Stimulated activated CD4-positive, alpha-beta T cell treated with anti-CD3 and anti-CD28 coated beads, Interleukin-1b, Interleukin-23, amount 100 ng/mL, for 4 hours (primary cell): ENCODE measurements at places on chromosomes 6 and 20.
A peak's percentile ranks its signal among the peaks of the same experiment; 100 is the strongest.

GRCh38 chr6:45423824-45424450 lies 46.2 kb upstream of the SUPT3H start:
- DNase-seq = peak; percentile 9

DNA sequence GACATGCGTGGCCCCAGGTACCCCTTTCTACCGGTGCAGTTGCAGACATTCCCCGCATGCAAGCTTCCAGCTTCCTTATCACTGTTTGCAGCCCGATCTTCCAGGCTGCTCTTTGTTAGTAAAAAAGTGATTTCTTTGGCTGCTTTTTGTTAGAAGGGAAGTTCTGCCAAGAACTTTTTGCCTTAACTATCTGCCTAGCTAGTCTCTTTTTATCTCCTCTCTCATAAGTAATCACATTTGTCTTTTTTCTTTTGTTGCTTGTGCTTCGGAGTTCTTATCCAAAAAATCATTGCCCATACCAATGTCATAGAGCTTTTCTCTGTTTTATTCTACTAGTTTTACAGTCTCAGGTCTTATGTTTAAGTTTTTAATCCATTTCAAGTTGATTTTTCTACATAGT lies 20.3 kb downstream of the FAM162B start:
- no peak for DNase-seq

DNA sequence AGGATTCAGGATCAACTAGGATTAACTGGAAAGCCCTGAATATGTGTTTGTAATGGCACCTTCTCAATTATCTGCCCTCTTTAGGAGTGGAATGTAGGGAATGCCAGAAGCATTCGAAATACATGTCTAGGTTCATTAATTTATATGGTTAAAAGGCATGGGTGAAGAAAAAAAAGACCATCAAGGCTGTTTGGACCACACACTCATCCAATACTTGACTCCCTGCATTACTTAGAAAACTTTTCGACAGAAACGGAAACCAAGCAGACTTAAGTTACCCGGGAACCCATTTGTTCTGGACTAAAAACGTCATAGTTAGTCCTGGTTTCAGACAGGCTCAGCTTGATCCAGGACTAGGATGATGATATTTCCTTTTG lies 33.2 kb downstream of the SLC2A10 start:
- no peak for DNase-seq

- no peak for DNase-seq
Observed at GRCh38 chr6:37515712-37516075, 16.0 kb upstream of the CCDC167 start.

DNA sequence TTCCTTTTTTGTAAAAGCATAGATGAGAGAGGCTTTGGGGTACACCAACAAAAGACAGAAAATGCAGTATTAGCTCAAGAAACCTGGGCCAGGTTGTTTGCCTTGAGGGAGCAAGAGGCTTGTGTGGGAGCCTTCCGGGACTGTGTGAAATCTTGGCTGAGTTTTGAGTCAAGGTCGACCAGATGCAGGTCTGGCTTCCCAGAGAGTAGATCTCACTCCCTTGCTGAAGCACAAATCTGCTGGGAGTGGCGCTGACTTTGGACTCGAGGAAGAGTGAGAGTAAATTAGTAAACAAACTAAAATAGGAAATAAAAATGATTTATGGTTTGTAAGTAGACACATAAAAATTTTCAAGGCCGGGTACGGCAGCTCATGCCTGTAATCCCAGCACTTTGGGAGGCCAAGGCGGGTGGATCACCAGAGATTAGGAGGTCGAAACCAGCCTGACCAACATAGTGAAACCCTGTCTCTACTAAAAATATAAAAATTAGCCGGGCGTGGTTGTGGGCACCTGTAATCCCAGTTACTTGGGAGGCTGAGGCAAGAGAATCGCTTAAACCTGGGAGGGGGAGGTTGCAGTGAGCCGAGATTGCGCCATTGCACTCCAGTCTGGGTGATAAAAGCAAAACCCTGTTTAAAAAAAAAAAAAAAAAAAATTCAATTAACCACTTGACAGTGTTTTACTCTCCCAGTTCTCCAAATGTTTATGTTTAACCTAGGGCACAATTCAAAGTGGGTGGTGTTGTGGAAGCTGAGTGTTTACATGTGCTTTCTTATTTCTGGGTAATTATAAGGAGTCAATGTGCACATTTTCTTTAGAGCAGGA lies 27.7 kb upstream of the EDN1 start:
- no peak for DNase-seq

- no peak for DNase-seq
Observed at GRCh38 chr6:167105060-167105459, 17.8 kb upstream of the CCR6 start.

GRCh38 chr20:1375515-1375914 lies 17.3 kb downstream of the FKBP1A start:
- DNase-seq = no peak

- no peak for DNase-seq
Observed at GRCh38 chr6:31142361-31142761, 3.5 kb upstream of the PSORS1C2 start.

DNA sequence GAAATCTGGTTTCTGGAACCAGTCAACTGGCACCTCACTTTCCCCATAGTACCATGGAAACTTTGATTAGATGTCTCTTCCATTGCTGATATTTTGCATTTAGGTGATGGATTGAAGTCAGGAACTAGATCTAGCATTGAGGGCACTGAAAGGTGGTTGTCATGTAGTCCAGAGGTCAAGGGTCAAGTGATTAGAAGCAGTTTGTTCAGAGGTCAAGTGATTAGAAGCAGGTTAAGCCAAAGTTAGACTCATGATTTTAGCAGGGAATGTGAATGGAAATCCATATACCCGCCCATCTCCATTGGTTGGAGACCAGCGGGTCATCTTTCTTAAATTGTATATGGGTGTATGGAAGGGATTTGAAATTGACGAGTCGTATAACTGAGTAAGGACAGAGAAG lies 51.2 kb downstream of the CBFA2T2 start:
- no peak for DNase-seq

DNA sequence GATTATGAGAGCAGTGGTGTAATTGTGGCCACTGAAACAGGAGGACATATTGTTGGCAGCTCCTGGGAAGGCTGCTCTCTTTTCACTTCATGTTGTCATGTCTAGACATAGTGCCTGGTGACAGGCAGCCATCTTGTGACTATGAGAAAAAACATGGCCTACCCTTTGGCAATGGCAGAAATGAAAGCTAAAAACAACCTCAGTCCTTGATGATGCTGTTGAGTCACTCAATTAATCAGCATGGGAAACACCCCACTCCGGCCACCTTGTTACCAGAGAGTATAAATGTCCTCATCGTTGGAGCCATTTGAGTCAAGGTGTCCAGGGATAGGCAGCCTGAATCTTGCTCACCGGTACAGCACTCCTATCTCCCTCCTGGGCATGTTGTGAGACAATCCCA lies 31.2 kb upstream of the HMGA1 start:
- DNase-seq = no peak
